ENCODE measurements at places on chromosomes 3 and 15.

DNA sequence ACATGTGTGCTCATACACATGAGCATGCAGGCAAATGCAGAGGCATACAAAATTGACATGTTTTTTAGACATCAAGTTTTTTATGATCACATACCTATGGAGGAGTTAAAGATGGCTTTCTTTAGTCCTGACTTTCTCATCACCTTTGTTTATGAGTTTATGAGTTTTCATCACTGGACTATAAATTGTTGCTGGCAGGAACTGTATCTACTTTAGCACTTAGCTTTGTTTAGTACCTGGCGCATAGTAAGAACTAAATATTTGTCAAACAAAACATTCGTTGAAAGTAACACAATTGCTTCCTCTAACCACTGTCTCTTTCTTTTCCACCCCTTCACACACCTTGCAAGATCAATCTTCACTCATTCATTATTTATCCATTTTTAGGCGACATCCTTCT is 182.6 kb downstream of the SUCNR1 start:
- no peak for DNase-seq

DNA sequence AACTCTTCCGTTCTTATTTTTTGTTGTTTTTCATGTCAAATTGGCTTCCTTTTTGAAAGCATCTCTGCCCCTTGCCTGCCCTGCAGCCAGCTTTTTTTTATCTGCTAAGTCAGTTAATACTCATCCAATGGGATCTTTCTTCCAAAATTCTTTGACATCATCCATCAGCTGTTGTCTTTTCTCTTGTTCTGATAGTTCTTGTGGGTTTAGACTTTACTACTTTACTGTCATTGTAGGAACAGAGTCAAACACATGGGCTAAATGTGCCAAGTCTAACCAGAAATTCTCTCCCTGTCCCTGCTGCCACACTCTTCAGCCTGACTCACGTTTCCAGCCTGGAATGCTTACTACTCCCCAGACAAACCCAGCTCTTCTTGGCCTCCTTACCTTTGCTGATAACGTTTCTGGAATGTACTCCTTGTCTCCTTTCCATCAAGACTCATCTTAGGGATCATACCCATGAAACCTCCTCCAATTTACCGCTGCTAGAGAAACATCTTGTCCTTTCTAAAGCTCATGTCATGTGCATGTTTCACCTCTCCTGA is 10.7 kb upstream of the VPS8 start:
- no peak for DNase-seq

DNA sequence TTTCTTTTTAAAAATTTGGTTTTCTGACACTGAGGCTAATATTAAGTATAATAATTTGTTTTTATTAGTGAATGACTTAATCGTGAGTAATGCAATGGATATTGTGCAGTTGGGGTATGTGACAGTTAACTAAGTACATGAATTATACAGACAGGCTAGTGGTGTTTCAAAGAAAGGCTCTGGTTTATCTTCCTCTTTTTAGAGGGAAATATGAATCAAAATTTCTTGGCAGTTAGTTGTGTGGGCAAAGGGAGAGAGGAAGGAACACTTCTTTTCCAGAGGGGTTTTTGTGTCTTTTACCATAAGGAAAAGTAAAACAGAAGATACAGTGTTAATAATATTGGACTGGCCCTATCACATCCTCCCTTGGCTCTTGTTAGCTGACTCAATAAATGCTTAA is 2.7 kb downstream of the ZNF654 start:
- DNase-seq: no peak

GRCh38 chr15:91376038-91376437 is 276.0 kb downstream of the SV2B start:
- DNase-seq: no peak

- no peak for DNase-seq
Measured at GRCh38 chr15:99421172-99421656, 144.6 kb upstream of the MEF2A start.

DNA sequence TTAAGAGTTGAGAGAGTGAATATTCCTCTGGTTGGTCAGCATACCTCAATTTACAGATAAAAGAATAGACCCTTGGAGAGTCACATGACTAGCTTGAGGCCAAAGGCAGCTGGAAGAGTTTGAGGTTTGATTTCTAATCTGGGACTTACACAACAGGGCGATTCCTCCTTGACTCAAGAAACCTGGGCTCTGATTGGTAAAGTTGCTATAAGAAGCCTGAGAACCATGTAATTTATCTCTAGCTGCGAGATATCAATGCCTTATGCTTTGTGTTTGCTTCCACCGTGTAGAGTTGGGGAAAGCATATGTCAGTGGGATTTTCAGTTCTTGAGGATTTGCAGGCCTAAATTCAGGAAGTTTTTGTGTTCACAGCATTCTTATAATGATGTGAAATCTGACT is 206.0 kb downstream of the KLHL25 start:
- no peak for DNase-seq

GRCh38 chr3:58665405-58665804 is 1.2 kb downstream of the FAM3D start:
- DNase-seq: no peak

DNA sequence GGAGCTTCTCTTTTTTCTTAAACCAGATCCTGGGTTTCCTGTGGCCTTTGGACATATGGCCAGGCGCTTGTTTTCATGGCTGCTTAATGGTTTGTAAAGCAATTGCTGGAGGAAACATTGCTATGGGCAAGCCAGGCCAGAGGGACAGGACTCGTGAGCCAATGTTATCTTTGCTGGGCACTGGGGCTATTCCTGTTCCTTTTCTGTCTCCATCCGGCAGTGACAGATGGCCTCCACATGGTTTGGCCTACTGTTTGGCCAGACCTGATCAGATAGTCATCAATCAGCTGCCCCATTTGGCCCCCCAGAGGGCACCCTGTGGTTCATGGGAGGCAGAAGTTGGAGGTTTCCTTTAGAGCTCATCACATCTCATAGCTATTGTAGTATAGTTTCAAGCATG is 326.1 kb upstream of the ROPN1 start:
- no peak for DNase-seq

DNA sequence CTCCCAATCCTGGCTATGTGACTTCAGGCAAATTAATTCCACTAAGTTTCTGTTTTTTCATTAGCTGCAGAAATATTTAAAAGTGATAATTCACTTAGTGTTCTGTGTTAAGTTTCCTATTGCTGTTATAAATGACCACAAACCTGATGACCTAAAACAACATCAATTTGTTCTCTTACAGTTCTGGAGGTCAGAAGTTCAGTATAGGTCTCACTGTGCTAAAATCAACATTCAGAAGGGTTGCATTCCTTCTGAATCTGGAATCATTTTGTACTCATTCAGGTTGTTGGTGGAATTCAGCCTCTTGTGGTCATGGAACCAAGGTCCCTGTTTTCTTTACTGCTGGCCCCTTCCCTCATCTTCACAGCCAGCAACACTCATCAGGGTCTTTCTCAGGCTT is 254.1 kb downstream of the CNTN3 start:
- no peak for DNase-seq

DNA sequence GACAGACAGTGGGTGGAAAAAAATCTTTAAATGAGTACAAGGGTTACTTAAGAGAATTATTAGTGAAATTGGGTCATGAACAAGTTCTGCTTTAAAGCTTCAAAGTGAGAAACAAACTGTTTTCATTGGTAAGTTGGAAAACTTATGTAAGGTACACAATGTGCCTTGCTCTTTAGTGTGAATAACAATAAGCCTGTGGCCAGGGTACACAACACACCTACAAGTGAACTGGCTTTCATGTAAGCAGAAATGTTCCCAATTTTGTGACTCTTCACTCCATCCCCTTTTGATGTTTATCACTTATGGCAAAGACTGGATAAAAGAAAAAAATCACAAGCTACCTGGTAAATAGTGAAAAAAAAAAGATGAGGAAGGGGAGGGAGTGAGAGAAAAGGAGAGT is 253.7 kb downstream of the ZBTB20 start:
- no peak for DNase-seq

DNA sequence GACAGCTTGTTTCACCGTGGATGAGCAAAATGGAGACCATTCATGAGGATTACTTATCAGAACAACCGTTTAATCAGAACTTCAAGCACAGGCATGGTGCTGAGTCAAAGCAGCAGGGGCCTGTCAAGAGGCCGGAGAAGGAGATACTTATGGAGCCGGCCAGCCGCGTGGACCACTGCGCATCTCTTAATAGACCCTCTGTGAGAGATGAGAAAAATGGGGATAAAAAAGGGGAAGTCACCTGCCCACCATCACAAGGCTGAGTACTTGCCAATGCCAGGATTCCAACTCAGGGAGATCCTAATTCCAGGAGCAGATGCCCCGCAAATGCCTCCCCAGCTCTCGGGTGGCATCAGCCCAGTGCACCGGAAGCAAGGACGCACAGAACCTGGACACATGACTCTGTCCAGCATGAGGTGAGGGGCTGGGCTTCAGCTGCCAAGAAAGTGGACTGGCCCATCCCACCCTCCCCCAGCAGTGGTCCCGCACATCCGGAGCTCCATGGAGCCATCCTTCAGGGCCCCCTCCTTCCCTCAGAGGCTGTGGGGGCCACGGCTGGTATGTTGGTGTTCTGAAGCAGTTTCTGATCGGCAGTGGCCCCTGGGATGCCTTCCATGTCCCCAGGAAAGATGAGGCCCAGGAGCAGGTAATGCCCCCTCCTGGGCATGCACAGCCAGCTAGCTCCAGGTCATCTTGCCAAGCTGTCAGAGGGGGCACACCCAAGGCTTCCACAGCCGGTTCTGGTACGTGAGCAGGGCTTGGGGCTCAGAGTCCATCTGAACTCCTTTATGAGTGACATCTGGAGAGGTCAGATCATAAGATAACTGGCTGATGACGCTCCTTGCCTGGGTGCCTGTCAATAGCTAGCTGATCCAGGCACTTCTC is 143.8 kb downstream of the ATP10A start:
- DNase-seq: no peak

DNA sequence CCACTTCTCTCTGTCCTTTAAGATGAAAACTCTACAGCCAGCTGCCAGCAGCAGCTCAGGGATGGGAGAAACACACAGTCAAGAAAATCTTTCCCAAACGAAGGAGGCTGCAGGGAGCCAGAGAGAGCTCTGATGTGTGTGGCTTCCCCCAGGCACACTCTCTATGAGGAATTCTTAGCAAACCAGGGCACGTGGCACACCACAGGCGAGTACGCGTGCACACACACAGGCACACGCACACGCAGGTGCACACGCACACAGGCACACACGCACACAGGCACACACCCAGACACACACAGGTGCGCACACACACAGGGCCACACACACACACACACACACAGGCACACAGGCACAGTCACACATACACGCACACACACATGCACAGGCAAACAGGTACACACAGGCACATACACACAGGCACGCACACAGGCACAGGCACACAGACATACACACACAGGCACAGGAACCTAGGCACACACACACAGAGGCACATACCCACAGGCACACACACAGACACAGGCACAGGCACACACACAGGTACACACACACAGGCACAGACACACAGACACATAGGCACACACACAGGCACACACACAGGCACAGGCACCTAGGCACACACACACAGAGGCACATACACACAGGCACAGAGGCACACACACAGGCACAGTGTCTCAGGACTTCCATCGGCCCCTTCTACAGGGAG is 91.5 kb upstream of the ATP2B2 start:
- DNase-seq: no peak

GRCh38 chr3:171420667-171421066 is 39.5 kb downstream of the TNIK start:
- no peak for DNase-seq

DNA sequence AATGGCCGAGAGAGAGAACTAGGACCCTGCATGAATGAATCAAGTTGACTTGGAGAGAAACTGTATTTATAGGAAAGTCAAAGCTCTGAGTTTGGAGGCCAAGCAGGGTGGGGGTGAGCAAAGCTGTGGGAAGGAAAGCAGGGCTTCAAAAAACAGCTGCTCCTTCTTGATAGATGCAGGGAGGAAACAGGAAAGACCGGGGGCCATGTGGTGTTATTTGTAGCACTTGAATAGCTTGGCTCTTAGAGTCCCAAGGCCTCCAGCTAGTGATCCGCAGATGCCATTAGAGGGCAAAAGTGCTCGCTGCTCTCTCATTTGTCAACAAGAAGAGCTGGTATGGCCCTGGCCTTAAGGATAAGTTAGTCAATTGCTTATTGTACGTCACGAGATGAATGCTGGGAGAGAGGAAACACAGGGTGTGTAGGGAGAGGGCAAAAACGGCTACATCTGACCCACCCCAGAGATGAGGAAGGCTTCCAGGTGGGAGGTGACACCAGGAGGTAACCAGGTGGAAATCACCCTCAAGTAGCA is at the start of gene ALG1L2:
Gene ALG1L2, plus strand, starts transcription at position 481 of the 531 bp plus-strand sequence. CDS start 186 bp downstream, outside the sequence.
- DNase-seq: no peak

- no peak for DNase-seq
Measured at GRCh38 chr3:138937690-138938055, 9.3 kb downstream of the FOXL2 start.

DNA sequence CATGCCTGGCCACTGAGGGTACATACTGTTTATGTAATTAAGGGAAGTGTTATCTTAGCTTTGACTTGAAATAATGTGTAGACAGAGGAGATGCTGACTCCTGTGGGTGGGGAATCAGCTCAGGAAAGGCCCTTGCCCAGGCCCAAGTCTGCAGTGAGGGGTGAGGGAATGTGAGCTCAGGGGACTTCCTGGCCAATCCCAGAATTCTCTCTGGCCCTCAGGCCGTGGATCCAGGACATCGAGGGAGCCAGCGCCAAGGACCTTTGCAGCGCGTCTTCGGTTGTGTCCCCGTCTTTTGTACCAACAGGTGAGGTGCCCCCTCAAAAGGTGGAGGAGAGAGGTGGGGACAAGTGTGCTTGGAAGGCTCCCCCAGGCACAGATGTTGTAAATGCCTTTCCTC is 6.4 kb downstream of the CIB1 start:
- DNase-seq: no peak

DNA sequence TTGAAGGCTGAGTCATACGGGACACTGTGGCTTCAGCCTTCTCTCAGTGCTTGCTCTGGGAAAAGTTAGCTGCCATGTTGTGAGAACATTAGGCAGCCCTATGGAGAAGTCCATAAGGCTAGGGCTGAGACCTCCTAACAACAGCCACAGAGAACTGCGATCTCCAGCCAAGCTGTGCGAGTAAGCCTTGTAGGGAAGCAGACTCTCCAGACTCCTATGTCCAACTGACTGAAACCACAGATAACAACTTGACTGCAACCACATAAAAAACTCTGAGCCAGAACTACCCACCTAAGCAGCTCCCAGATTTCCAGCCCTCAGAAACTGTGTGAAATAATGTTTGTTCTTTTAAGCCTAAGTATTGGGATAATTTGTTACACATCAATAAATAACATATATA is 40.7 kb downstream of the DENND6A start:
- no peak for DNase-seq

DNA sequence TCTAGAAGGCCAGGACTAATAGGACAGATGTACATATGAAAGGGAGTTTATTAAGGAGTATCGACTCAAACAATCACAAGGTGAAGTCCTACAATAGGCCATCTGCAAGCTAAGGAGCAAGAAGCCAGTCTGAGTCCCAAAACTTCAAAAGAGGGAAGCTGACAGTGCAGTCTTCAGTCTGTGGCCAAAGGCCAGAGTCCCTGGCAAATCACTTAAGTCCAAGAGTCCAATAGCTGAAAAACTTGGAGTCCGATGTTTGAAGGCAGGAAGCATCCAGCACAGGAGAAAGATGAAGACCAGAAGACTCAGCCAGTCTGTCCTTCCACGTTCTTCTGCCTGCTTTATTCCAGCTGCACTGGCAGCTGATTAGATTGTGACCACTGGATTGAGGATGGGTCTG is 11.1 kb upstream of the CELF6 start:
- no peak for DNase-seq
